Stimulated activated CD8-positive, alpha-beta memory T cell treated with anti-CD3 and anti-CD28 coated beads, Interleukin-4, amount 100 ng/mL, for 1 hour (primary cell): ENCODE measurements at places on chromosomes 11 and 22.

- DNase-seq, result no peak
Observed at GRCh38 chr11:93123351-93123898, 74.4 kb downstream of the SLC36A4 start.

DNA sequence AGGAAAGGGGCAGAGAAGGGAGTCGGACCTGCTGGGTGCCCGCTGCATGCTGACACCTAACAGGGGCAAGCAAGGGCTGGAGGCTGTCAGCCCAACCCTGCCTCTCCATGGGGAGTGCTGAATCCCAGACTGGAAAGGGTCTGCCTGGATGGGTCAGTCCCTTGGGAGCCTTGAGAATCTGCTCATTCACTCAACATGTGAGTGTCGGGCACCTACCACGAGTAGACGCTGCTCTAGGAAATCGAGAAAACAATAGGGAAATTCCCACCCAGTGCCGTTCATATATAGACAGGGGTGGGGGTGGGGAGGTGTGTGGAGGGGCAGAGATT, 4.4 kb upstream of the CTSD start:
- no peak for DNase-seq

- DNase-seq, result no peak
Observed at GRCh38 chr11:19281041-19281440, 40.3 kb upstream of the E2F8 start.

- DNase-seq, result no peak
Observed at GRCh38 chr11:32422545-32422944, 12.8 kb downstream of the WT1 start.

DNA sequence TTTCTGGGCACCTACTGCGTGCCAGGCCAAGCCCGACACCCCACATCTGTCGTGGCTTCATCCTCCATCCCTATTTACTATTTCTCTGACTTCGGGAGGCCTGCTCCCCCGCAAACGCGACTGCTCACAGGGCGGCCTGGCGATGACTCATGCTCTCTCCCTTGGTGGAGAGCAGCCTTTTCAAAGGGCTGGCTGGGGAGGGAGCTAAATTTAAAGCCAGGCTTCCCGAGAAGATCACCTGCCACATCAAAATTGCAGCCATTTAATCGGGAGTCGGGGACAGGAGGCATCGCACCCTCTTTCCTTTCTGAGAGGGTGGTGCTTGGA, 24.9 kb upstream of the SHISAL1 start:
- no peak for DNase-seq

DNA sequence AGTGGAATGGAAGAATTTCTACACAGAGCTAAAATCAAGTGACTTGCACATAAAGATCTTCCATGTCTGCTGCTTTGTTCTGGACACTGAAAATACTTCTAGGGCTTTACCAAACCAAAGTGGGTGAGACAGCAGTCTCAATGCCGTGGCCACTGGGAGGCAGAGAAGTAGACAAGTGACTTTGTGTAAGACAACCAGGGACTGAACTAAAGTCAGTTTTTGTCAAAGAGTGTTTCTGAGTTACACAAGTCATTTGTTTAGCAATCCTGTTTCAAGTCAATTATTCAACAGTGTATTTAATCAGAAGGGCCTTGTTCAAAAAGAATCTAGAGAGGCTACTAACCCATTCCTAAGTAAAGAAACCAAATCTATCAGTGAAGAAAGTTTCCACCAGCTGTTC, 46.6 kb downstream of the TCP11L1 start:
- no peak for DNase-seq

DNA sequence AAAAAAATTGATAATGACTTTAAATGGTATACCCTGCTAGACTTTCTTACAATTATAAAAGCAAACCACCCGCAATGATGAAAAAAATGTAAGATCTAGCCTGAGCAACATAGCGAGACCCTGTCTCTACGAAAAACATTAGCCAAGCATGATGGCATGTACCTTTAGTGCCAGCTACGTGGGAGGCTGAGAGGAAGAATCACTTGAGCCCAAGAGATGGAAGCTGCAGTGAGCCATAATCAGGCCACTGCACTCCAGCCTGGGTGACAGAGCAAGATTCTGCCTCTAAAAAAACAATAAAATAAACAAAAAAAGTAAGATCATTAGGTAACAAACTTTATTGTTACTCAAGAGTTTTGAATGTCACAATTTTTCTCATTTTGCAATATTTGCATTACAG, 39.2 kb downstream of the KMT5B start:
- DNase-seq, result no peak

- DNase-seq, result no peak
Observed at GRCh38 chr11:60899046-60899936, 7.1 kb downstream of the PRPF19 start.

DNA sequence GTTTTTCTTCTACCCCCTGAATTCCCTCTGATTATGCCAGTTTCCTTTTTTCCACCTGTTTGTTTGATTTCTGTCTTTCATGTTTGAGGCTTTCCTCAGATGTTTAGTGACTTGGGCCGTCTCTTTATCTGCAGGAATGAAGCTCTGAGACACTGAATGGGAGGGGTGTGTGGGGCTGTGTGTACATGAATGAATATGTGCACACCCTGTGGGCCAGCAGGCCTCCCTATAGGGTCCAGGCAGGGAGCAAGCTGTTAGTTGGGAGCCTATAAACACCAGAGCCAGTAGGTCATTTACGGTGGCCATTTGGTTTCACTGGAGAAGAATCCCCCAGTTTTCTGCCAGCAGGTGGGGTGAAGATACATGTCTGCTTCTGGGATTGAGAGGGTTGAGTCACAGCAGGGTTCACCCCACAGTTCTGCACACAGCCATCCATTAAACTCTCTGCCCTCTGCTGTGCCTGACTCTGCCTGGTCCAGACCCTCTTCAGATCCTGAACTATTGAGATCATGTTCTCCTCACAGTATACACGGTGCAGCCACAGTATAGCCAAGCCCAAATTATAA, 34.8 kb downstream of the BARX2 start:
- DNase-seq, result no peak

DNA sequence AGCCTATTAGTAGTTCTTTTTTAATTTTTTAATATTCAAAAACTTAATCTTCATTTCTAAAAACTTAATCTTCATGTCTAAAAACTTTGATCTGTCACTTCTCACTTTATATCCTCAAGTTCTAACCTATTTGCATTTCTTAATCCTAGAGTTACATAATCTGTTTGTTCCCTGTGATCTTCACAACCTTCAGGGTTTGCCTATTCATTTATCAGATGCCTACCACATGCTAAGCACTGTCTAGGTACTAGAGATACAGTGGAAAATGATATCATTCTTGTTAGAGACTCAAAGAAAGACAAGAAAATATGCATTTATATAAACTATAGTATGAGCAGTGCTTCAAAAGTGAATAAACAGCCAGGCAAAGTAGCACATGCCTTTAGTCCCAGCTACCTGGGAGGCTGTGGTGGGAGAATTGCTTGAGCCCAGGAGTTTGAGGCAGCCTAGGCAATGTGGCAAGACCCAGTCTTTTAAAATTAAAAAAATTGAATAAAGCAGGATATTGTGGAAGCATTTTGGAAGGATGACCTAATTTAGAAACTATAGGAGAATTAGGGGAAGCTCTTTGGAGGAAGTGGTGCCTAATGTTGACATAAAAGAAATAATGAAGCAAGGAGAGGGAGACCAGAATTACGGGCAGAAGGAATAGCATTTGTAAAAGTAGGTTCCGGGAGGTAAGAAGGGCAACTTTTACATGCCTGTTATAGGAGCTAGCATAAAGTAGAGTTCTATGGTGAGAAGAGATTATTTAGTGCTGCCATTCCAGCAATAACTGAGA, 54.4 kb upstream of the GRK2 start:
- DNase-seq, result no peak

GRCh38 chr11:91608677-91609076, 615.9 kb upstream of the FAT3 start:
- no peak for DNase-seq

GRCh38 chr11:122656631-122657101, 1.1 kb downstream of the UBASH3B start:
- DNase-seq, result no peak
